Choroid plexus epithelial cell (primary cell): ENCODE measurements at places on chromosomes 11 and 22.

DNA sequence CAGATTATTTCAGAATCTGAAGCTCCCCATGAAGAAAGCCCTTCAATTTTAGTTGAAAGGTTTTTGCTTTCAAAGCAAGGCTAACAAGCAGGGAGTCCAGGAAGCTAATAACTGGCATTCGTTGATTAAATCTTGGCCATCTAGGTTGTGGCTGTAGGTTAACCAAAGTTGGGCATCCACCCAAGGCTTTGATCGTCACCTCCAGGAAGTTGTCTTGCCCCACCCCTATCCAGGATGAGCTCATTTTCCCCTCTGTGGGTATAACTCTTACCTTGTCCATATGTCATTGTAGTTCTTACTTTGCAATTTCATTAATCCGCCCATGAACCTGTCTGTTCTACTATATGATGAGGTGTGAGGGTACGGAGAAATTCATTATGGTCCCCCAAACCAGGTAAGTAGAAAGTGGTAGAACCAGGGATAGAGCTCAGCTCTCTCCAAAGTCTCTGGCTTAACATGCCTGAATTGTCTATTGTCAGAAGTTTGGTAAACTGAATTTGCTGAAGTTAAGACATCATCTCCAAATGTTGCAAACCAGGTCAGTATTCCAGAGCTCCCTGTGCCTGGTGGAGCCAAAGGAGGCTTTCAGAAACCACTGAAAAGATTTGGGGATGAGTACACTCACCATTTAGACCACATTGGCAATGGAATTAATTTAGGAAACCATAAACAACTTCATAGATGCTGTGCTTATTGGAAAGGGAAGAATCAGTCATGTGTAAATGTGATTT lies 97.1 kb downstream of the CD44 start:
- DNase-seq, result no peak

GRCh38 chr11:92941676-92942571 lies 27.5 kb upstream of the MTNR1B start:
- peak; percentile 74 for DNase-seq

- no peak for DNase-seq
Observed at GRCh38 chr11:57405271-57405860, 14.9 kb upstream of the PRG2 start.

DNA sequence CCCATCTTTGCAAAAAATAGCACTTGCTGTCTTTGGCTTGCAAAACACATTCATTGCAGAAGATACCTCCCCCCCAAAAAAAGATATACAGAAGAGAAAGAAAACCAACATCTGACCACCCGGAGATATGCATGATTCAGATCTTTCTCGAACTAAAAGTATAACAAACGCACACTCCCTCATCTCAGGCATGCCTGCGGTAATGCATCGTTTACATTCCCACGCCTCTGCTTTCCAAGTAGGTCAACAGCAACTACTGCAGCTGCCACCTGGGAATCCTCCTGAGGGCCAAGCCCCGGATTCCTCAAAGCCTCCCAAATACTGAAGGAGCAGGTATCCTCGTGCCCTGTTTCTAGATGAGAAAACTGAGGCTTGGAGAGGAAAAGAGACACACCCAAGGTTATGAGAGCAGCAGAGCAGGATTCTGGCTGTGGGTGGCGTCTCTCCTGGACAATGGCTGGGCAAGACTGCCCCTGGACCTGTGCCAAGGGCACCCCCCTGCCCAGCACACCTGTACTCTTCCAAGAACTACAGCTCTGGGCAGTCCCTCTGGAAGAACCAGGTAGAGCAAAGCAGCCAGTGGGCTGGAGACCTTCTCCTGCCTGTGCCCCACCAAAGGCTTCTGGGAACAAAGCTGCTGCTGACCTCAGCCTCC lies 38.1 kb downstream of the NUP50 start:
- DNase-seq, result peak; percentile 99

DNA sequence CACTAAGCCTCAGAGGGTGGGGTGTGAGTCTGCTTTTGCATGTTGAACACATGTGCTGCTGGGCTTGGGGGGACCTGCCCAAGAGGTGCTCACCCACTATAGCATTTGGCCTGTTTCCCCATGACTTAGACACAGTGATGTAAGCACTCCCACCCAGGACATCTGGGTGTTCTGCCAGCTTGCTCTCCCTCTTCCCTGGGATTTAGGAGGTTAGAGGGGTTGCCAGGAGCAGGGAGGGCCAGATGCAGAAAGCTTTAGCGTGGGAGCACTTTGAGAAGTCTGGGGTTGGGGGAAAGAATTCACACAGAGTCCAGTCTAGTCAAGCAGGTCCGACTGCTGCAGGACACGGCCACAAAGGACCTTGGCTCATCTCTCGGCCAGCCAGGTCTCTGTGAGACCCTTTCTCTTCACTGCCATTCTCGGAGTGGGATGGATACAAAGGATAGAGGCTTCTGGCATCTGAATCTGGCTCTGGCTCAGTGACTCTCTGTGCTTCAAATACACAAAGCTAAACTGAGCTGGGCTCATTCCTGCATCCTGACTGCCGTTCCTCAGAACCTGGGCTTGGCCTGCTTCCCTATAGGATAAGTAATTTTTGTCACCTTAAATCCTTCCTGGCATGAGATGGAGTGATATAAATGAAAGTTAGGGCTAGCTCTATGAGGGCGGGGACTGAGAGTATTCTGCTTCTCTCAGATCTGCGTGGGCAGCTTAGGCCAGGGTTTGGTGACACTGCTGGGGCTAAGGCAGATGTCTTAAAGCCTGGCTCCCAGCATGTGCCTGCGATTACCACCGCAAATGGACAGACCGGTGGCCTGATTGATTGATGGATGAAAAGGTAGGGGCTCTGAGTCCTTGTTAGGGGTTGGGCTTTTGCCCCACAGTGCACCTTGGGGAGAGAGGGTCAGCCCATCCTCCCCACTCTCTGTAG lies 14.5 kb downstream of the USP2 start:
- DNase-seq, result no peak

- no peak for DNase-seq
Observed at GRCh38 chr11:112334381-112334780, 73.7 kb upstream of the PLET1 start.

DNA sequence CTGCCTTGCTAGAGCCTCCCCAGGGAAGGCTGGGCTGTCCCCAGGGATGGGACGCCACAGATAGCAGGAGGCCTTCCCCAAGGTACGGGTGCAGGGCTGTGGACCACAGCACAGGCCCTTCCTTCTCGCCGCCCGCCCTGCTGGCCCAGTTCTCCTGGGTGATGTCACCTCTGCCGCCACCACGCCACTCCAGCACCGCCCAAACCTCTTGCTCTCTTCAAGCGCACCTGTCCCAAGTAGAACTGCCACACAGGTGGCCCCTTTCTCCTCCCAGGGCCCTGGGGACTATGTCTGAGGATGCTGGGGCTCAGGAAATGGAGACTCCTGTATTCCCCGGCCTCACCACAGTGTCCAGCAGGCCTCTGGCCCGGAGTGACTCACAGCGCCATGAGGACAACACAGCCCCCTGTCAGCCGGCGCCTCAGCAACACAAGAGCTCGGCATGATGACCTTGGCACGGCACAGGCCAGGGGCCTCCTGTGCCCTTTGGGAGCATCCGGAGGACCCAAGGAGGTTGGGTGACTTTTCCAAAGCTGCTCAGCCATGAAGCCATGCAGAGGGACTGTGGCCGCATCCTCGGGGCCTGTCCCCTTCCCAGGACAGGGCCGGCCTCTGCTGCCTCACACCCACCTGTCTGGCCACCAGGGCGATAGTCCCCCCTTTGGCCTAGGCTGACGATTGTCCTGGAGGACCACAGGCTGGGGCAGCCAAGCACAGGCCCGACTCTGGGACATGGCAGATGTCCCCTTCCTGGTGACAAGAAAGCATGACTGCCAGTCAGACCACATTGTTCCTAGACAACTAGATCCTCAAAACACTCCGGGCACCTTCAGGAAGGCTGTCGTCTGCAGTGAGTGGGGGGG lies 1023.5 kb downstream of the BRD1 start:
- DNase-seq, result no peak

DNA sequence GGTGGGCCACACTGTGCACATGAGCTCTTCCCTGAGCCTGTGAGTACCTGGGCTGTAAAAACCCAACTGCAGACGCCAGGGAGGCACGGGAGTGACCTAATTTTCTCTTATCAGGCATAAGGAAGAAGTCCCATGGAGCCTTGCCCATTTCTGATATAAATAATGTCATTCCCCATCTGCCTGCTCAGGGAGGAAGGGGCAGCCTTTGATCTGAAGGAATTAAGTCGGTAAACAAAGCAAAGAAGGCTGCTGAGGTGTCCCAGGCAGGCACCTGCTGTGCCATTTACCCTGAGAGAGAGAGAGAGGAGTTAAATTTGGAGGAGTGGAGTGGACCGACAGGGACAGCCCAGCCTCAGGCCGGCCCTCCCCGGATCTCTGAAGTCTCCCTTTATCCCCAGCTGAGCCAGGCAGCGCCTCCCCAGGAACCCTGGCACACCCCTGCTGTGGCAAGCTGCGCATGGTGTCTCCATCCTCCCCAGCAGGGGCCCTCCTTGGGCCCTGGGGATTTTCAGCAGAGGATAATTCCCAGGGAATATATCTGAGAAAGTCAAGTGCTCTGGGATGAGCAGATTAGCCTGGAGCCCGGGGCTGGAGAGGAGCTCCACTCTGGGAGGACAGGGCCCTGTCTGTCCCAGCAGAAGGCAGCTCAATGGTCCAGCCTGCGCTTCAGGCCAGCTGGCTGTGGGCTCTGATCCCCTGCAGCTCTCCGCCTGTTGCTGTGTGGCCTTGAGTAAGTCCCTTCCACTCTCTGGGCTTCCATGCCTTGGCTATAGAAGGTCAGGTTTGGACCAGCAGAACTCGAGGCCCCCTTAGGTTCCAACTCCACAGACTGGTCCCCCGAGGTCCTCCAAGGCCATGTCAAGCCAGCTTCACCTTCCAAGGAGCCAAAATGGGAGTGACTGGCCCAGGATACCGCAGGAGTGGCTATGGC lies 17.5 kb upstream of the CABP7 start:
- no peak for DNase-seq

GRCh38 chr11:119585043-119585781 lies 143.8 kb downstream of the NECTIN1 start:
- DNase-seq, result peak; percentile 14

GRCh38 chr11:61106894-61107470 lies 4.7 kb downstream of the CD5 start:
- DNase-seq, result no peak

DNA sequence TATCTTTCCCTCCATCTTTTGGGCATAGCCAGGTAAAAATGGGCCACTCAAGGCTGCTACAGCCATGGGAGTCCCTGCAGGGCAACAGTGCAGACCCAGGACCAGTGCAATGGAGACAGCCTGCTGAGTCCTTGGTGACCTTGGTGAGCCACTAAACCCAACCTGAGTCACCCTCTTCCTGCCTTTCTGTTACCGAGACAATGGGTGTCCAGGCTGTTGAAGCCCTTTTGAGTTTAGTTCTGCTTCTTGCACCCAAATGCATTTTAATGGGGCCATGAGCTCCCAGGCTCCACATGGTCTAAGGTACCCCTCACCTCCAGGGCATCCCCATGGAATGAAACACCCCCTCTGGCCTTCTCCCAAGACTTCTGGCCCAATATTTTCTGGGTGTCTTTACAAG lies 874 bp upstream of the PLAAT4 start:
- DNase-seq, result no peak

GRCh38 chr22:45775062-45775461 lies 103.4 kb downstream of the ATXN10 start:
- DNase-seq, result no peak

GRCh38 chr11:35624781-35625180 lies 6.5 kb downstream of the FJX1 start:
- DNase-seq, result no peak

DNA sequence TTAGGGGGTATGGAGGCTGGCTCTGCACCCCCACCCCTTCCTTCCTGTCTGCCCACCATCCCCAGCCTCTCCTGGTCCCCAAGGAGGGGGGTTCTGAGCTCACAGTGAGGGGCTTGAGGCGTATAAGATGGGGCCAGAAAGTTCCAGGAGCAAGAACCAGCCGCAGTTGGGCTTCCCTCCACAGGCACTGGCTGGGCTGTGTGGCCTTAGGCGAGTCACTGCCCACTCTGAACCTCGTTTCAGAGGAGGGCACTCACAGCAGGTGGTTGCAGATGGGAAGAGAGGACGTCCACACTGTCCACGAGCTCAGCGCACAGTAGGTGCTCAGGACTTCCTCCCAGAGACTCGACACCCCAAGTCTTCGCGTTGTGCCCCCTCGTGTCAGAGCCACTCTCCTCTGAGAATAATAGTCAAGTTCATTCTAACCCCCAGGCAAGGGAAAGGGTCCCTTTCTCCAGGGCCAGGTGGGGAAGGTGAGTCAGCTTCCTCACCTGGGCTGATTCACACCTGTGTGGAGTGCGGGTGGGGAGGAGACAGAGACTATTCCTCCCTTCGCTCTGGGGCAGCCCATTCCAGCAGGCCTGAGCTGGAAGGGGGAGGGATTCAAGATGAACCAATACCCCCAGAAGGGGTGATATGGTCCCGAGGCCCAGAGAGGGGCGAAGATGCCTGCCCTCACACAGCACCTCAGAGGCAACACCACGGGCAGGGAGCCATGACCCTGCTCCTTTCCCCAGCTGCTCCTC lies 29.3 kb downstream of the RPL3 start:
- no peak for DNase-seq

- DNase-seq, result no peak
Observed at GRCh38 chr11:130442737-130443136, 5.7 kb upstream of the ADAMTS15 start.

GRCh38 chr11:27699926-27700350 lies 317 bp downstream of the BDNF start:
- DNase-seq, result no peak

- DNase-seq, result no peak
Observed at GRCh38 chr11:119686177-119686882, 42.7 kb downstream of the NECTIN1 start.
